ENCODE measurements at places on chromosomes 2 and 18.

DNA sequence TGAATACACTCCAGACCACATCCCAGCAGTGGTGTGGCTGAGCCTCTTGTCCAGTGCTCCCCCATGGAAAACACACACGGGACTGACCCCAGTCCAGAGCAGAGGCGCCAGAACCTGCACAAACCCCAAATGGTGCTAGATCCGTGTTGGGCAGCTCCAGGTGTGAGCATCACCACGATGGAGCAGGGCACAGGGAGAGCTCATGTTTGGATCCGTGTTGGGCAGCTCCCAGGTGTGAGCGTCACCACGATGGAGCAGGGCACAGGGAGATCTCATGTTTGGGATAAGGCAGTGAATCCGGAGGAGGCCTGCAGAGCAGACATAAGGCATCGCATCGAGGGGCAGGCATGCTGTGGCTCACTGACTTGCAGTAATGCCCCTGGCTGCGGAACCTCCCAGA, 460.0 kb upstream of the MYT1L start:
- no peak for DNase-seq

DNA sequence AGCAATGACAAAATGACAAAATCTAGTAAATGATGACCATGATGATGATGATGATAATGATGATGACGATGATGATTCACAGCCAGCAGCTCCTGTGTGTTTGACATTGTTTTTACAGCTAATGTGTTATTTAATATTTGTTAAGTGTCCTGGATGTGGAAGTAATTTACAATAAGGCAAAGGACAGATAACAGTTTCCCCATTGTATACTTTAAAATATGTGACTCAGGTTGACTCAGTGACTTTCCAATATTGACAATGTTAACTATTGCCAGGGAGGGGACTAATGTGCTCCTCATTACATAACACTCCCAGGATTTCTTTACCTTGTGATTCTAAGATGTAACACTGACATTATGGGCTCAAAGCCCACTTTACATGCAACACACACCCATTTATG, 602.2 kb downstream of the FBXO15 start:
- DNase-seq: no peak

DNA sequence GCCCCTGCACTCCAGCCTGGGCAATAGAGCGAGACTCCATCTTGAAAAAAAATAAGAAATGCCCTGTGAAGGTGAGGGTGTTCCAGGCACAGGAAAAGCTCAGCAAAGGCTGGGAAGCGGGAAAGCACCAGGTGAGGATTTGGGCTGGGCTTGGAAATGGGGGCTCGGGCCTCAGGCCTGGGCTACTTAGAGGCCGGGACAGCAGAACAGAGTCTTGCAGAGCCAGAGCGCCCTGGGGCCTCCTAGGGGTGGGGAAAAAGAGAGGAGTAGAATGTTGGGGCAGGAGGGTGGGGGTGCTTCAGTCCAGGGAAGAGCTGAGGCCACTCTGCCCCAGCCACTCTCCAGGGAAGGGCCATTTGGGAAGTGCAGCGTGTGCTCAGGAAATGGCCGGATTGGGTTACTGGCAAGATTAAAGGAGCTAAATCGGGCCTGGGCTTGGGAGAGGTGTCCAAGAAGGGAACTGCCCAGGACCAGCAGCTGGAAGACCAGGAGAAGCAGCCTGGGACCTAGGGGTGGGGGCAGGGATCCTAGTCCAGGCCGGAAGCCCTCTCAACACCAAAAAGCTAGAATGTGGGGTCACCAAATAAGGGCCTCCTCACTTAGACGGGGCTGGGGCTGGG, 13.8 kb upstream of the DES start:
- no peak for DNase-seq

DNA sequence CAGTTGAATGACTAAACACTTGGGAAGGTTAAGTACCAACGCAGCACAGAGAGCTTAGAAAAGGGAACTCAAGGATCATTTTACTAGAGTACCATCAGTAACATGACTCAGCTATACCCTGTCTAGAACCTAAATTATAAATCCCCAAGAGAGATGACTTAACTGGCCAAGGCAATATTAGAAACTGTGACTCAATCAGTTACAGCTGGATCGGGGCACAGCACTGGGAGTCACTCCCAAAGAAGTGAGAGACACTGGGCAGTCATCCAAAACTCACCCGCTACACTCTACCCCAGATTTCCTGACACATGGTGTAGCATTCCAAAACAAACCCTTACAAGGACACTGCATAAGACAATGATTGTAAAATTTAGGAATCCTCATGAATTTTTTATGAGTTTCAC, 17.7 kb downstream of the IWS1 start:
- DNase-seq: peak; percentile 49

GRCh38 chr2:169365029-169365480, 2.7 kb upstream of the LRP2 start:
- peak; percentile 14 for DNase-seq

DNA sequence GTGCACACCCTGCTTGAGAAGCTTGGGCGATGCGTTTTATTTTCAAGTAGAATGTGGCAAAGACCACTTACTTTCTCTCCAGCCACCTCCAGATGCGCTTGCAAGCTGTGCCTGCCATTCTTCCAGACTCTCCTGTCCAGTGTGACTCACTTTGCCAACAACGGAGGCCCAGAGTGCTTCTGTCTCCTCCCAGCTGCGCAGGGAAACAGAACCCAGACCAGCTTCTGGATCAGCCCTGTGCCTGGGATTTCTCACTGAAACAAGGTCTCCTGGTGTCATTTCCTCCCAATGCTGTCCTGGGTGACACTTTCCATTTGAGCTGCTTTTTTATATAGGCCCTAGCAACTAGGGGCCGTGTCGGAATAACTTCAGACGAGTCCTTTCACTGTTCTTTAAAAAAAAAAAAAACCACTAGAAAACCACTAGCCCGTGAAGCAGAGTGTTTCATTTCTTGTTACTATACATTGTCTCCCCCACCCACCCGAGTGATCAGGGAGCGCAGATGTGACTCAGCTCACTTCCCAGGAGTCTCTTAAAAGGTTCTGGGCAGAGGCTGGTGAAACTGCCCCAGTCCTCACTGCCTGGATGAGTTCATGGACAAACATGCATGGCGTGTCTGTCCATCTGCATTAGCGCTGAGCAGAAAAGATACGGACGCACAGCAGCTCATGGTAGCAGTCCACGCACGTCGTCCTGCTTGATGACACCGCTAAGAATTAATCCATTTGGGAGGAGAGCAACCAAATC, 25.3 kb upstream of the RPL31 start:
- no peak for DNase-seq

- DNase-seq: no peak
Measured at GRCh38 chr2:37466533-37467222, 122.2 kb downstream of the QPCT start.

GRCh38 chr2:123164216-123164615, 860.9 kb upstream of the CNTNAP5 start:
- DNase-seq: no peak

DNA sequence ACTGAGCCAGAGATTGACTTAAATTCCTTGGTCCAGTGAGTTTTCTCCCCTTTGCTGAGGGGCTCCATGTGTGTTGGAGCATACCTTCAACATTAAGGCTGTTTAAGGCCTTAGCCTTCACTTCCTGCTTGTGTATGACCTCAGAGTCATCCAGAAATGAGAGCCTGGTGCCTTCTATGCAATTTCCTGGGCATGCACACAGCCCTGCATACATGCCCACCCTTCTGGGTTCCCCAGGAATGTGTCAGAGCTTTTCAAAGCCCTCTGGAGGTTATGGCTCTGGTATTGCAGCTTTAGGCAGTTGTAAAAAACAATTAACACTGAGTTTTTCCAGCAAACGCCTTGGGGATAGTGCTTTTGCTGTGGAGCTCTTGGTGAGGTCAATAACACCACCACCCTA, 16.7 kb downstream of the IL1R1 start:
- no peak for DNase-seq

DNA sequence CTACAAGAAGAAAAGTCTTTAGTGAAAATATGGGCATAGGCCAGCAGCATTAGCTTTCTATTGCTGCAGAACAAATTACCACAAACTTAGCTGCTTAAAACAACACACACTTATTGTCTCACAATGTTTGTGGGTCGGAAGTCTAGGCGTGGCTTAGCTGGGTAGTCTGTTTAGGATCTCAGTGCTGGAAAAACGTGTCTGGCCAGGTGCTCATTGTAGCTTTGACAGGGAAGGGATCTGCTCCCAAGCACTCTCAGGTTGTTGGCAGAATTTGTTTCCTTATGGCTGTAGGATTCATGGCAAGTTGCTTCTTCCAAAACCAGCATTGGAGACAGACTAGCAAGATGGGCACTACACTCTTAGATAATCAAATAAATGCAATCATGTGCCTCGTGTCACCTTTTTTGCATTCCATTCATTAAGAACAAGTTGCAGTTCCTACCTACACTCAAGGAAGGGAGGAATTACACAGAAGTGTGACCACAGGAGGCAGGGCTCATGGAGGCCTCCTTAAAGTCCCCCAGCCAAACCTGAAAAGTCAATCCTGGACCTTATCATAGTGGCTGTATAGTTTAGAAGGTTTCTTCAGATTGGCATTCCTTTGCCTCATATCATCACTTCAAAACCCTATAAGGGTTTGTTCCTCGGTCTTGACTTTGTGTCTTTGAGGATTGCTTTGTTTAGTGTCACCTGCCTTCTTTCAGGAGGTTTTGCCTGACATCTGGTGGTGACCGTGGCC, 17.3 kb downstream of the MRPL30 start:
- DNase-seq: no peak

DNA sequence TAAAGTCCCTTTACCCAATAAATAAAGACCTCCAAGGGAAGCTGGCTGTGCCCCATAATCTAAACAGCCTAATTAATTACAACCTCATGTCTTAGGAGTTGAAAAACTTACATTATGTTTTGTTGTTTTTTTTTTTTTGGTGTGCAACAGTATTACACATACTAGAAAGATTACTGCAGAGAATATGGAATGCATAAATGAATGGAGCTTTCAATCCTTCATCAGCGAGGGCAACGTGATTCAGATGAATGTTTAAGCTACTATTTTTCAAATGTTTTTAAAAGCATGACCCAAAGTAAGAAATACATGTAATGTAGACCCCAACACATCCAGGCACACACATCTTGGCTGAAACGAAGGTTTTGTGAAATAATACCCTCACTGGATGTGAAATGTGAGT, 167.1 kb upstream of the FN1 start:
- no peak for DNase-seq

- DNase-seq: peak; percentile 41
Measured at GRCh38 chr18:8615397-8616027, 6.3 kb downstream of the RAB12 start.

DNA sequence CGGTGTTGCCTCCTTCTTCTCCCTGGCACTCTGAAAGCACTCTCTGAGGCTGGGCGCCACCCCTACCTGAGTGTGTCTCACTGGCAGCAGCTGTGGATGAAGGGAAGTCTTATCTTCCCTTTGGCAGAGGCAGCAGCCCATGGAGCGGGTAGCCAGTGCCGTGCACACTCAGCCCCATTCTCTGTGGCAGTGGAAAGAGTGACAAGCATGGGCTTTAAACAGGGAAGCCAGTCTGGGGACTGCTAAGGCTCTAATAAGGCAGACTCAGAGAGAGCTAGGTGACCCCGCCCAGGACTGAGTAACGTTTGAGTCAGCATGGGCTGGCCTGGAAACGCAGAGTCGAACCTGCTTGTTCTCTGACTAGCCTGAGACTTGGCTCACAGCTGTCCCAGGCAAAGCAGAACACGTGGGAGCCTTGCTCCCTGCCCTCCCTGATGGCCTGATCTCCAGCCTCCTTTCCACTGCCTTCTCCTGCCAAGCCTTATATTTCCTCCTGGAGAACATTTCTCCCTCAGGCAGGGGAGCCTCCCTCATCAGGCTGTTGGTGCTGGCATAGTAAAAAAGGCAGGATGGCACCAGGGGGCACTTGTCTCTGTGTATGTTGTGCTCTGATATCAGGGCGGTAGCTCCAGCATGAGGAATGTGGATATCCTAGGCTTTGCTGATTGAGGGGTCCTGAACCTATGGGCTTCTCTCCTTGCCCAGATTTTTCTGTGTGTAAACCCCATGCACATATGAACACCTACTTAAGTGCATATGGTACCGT, 93.9 kb upstream of the LGALSL start:
- DNase-seq: no peak

DNA sequence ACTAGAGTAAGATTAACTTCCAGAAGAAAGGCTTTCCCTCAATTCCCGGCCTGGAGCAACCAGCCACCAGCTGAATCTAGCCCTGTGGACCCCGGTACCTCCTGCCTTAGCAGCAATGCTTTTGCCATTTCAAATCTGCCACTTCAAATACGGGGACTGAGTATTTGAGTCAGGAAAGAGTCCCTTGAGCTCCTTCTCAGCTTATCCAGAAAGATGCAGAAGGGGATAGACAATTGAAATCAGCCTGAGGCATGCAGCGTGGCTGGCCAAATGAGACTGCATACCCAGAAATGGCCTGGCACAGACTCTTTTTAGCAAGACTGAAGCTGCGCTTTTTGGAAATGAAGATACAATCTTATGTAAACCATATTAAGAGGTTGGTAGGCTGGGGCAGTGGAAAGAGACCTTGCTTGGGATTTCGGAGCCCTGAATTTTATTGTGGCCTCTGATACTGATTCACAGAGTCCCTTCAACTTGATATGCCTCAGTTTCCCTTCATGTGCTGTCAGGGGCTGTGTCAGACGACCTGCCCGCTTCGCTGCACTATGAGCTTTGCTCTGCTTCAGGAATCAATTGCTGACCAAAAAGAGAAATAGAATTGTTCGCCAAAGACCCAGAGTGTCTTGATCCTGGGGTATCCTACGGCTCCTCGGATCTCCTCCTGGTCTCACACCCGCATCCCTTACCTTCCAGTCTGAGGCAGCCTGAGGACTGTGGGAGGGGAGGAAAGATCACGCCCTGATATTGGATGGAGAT, 1.0 kb downstream of the MATN3 start:
- no peak for DNase-seq

DNA sequence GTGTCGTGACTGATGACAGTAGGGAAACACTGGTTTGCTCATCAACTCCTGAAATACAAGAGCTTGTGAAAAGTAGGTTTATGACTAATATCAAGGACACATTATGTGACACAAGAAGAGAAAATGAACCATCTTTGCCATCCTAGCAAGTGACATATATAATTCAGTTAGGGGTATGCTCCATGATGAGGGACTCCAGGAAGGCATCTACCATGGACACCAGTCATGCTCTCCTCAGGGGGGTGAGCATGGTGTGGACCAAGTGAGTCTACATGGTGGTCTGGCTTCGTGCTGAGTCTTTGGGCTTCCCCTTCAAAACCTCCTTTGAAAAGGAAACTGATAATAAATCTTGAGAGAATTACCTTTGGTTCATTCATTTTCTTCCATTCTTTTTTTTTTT, 11.7 kb upstream of the SERPINB5 start:
- no peak for DNase-seq
